ENCODE measurements at places on chromosomes 1 and 21.

DNA sequence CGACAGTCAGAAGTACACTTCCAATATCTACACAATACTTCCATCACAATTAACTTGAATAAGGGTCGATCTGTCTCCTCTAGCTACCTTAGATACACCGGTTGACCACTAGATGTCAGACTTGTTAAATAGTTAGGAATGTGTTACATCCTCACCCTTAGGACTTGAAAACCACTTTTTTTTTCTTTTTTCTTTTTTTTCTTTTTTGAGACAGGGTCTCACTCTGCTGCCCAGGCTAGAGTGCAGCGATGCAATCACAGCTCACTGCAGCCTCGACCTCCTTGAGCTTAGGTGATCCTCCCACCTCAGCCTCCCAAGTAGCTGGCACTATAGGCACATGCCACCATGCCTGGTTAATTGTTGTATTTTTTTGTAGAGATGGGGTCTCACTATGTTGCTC is 120.4 kb upstream of the GREM2 start:
- H3K27me3 ChIP-seq = no peaks in the 10 kb centered on the region
- H3K4me3 ChIP-seq = no peak overlapping the region
- H3K36me3 ChIP-seq = no peaks in the 10 kb centered on the region
- no peak for DNase-seq
- H3K27ac ChIP-seq = no peak overlapping the region
- H3K4me1 ChIP-seq = no peaks in the 10 kb centered on the region

DNA sequence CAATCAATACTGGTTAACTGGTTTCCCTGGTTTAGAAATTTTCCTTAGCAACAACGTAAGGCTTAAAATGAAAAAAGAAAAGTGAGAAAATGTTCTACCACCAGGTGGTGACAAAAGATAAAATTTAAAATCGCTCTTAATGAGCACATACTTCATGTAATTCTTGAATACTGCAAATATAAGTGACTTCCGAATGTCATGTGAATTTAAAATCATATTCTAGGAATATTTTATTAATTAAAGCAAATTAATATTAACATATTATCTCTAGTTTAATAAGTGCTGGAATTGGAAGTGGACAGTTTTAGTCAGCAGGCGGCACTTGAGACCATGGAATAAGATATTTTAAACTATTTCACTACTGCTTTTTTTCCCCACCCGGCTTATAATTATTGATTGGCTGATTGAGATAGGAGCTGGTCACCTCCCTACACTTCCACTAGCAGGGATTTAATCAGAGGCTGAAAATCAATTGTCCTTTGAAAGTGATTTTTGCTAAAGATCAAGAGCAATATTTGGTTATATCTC is 5.0 kb upstream of the ADAMTS1 start:
- no peak for DNase-seq
- H3K36me3 ChIP-seq = no peaks in the 10 kb centered on the region
- no peaks in the 10 kb centered on the region for H3K27me3 ChIP-seq
- no peak overlapping the region for H3K4me3 ChIP-seq
- H3K4me1 ChIP-seq = peaks cover 11% of the 10 kb centered on the region

- no peaks in the 10 kb centered on the region for H3K27me3 ChIP-seq
- no peak overlapping the region for H3K27ac ChIP-seq
Measured at GRCh38 chr21:26061437-26061836, 109.1 kb downstream of the APP start.

- no peak overlapping the region for H3K27ac ChIP-seq
- H3K36me3 ChIP-seq = peaks cover 15% of the 10 kb centered on the region
- no peak overlapping the region for H3K4me3 ChIP-seq
- no peaks in the 10 kb centered on the region for H3K4me1 ChIP-seq
- DNase-seq = no peak
Measured at GRCh38 chr1:63407002-63407401, 39.6 kb downstream of the ALG6 start.

GRCh38 chr1:7768583-7768982 is 2.5 kb upstream of the VAMP3 start:
- peaks cover 3% of the 10 kb centered on the region for H3K36me3 ChIP-seq
- DNase-seq = no peak

DNA sequence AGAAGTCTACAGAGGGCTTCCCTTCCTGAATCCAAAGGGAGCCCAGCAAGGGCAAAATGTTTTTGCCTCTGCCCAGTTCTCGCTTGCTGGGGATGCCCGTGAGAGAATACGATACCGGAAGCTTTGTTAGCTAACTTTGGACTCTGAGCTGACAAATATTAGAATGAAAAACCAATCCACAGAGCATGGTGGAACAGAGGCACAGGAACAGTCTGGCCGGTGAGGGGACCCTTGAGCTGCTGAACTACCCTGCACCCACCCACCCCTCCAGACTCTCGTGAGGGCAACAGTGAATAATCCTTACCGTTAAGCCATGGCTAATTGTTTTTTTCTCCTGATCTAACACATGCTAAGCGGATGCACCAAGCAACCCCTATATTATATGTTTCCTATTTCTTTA is 76.3 kb upstream of the AKT3 start:
- DNase-seq = no peak
- H3K27ac ChIP-seq = no peak overlapping the region
- H3K27me3 ChIP-seq = no peaks in the 10 kb centered on the region
- H3K4me1 ChIP-seq = no peaks in the 10 kb centered on the region
- peak overlapping the region; percentile 9 for H3K4me3 ChIP-seq

- H3K27ac ChIP-seq = no peak overlapping the region
- no peaks in the 10 kb centered on the region for H3K36me3 ChIP-seq
- DNase-seq = no peak
- no peaks in the 10 kb centered on the region for H3K4me1 ChIP-seq
Measured at GRCh38 chr1:187985897-187986654, 1157.3 kb downstream of the PLA2G4A start.

DNA sequence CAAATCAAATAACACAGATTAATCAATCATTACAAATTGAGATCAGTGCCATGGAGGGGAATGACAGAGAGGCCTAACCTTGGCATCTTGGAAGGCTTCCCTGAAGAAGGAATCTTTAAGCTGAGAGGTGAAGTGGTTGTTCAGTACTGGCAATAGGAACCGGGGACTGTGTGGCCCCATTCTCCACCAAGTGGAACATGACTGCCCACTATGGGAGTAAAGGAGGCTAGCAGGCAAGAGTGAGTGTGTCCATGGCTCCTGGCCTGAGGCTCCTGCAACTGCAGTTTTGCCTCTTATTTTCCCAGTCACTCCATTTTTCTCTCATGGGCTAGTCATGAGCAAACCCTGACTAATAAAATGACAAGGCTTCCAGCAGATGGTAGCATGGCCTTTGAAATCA is 112.2 kb upstream of the GJB5 start:
- H3K27ac ChIP-seq = no peak overlapping the region
- DNase-seq = no peak
- H3K4me1 ChIP-seq = no peaks in the 10 kb centered on the region
- peaks cover 8% of the 10 kb centered on the region for H3K27me3 ChIP-seq
- no peaks in the 10 kb centered on the region for H3K36me3 ChIP-seq

DNA sequence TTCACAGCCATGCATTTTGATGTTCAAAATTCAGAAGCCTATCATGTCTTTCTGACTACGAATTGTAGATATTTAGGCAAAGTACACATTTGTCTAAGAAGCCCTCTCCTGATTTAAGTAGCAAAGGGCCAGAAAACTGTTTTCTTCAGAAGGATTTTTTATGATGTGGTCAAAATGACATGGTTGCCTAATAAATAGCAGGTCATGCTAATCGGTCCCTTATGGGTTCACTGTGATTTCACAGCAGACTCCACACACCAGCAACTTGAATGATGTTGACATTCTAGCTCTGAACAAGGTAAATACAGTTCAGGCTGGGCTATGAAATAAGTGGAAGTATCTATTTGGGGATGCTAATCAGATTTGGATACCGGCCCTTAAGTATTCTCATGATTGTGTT is 178.7 kb upstream of the DPYD start:
- no peaks in the 10 kb centered on the region for H3K27me3 ChIP-seq
- H3K36me3 ChIP-seq = no peaks in the 10 kb centered on the region
- peaks cover 8% of the 10 kb centered on the region for H3K4me1 ChIP-seq
- no peak for DNase-seq

GRCh38 chr1:168498956-168499687 is 44.7 kb downstream of the XCL2 start:
- H3K4me3 ChIP-seq = no peak overlapping the region
- no peak overlapping the region for H3K27ac ChIP-seq
- H3K27me3 ChIP-seq = no peaks in the 10 kb centered on the region
- H3K4me1 ChIP-seq = no peaks in the 10 kb centered on the region

DNA sequence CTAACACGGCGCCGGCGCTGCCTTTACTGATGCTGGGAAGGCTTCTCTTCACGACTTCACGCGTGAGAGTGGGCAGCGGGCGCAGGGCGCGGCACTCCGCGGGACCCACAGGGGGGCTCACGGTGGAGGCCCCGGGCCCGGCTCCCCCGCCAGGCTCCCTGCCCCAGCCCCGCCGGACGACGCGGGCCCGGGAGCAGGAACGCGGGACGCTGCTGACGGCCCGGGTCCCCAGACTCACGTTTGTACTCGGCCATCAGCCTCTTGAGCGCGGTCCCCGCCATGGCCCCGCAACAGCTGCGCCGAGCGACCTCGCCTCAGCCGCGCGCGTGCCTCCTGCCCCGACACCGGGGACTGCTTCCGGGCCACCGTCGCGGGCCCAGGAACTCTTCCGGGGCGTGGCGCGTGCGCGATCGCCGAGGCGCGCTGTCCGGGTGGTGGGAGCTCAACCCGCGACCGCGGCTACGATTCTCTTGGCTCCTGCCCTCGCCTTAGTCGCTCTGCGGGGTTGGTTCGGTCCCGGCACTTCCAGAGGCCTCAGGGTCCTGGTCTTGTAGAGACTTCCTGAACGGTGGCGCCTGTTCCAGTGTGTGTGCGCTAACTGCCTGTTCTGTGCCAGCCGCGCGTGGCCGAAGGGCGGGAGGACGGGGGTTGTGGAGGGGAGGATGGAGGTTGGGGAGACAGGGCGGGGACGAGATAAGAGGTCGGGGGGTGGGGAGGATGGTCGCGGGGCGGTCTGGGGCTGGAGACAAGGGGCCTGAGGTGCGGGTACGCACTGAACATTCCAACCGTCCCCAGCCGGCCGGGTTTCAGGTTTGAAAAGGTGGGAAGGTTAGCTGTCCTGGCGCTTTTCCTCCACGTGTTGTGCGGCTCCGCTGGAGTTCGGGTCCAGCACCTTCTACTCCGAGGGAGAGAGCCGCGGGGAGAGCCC is at the start of gene UBE2G2:
Gene UBE2G2 (minus strand): TSS at position 353 of the 928 bp plus-strand sequence. CDS start 72 bp downstream, at position 281.
- peak within 1 kb of the TSS; percentile 81 for H3K4me3 ChIP-seq
- H3K36me3 ChIP-seq = peaks cover 40% of the 10 kb centered on the region
- DNase-seq = peak; percentile 87

- H3K27ac ChIP-seq = peak overlapping the region; percentile 90
- H3K36me3 ChIP-seq = no peaks in the 10 kb centered on the region
- peaks cover 2% of the 10 kb centered on the region for H3K27me3 ChIP-seq
- peak overlapping the region; percentile 49 for H3K4me3 ChIP-seq
- peak; percentile 62 for DNase-seq
- peaks cover 14% of the 10 kb centered on the region for H3K4me1 ChIP-seq
Measured at GRCh38 chr1:179586107-179586823, 5.4 kb upstream of the TDRD5 start.

- H3K4me1 ChIP-seq = peaks cover 15% of the 10 kb centered on the region
- no peaks in the 10 kb centered on the region for H3K36me3 ChIP-seq
- H3K27ac ChIP-seq = no peak overlapping the region
Measured at GRCh38 chr1:38818175-38818976, 41.2 kb downstream of the RRAGC start.

- H3K27ac ChIP-seq = no peak overlapping the region
- no peak for DNase-seq
- H3K4me3 ChIP-seq = no peak overlapping the region
- H3K4me1 ChIP-seq = no peaks in the 10 kb centered on the region
Measured at GRCh38 chr1:196669693-196670092, 17.9 kb downstream of the CFH start.

DNA sequence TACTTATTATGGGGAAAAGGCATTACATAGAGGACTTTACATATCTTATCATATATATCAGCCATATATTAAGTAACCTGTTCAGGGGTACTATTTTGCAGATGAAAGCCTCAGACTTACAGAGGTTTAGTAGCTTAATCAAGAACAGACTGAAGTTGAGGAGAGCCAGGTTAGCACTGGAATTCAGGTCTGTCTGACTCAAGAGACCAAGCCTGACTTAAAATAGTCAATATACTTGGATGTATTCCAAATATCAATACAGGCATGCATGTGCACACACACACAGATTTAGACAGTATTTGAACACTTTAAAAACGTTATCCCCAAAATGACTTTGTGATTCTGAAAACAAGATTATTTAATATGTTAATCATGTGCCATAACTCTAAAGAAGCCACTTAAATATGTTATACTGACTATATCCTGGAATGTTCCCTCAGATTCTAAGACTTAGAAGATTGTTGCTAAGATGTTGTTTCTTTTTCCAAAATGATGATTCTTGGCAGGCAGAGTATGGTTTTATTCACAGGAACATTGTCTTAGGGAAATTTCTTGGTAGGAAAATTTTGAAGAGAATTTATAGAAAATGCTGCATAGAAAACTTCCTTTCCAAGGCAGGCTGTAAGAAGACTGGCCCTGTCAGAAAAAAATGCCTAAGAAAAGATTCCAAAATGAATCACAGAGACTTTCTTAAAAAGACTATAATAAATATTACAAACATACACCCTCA is 61.6 kb downstream of the ADAMTS1 start:
- no peak for DNase-seq
- no peak overlapping the region for H3K4me3 ChIP-seq
- no peaks in the 10 kb centered on the region for H3K4me1 ChIP-seq
- peak overlapping the region; percentile 50 for H3K27ac ChIP-seq

DNA sequence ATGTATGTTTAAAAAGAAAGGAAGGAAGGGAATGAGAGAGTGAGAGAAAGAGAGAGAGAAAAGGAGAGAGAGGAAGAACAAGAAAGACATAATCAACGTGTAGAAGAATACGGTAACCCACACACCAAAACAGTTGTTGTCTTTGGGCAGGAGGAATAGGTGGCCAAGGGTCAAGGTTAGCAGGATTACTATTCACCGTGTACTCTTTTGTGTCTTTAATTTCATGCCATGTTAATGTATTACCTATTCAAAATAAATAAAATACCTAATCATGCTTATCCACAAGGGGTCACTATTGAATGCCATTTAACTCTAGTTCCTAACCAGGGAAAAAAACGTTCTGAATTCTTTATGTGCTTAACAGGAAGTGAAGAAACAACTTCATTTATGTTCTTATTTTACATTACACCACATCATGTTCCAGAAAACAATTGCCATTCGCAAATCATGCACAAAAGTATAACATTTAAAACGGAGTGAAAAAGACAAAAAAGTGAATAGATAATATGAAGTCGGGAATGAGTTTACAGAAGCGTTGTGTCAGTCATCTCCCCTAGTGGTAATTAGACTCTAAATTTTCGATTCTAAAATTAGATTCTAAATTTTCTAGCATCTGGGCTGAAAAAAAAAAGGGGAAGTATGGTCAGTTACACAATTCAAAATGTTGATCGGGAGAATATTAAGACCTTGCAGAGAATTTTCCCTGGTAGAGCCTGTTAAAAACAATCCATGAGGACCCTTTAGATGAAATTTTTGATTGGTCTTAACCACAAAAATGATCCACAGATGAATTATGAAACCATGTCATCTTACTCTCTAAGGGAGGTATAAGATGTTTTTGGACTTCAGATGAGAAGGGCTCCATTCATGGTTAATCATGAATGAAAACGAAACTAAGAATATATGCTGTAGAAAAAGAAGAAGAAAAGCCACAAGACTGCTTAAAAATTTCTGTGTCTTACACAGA is 700 bp upstream of the KMO start:
- peak overlapping the region; percentile 18 for H3K27ac ChIP-seq
- no peak for DNase-seq
- H3K36me3 ChIP-seq = no peaks in the 10 kb centered on the region

- no peak overlapping the region for H3K27ac ChIP-seq
- H3K36me3 ChIP-seq = no peaks in the 10 kb centered on the region
- no peaks in the 10 kb centered on the region for H3K27me3 ChIP-seq
- no peaks in the 10 kb centered on the region for H3K4me1 ChIP-seq
- H3K4me3 ChIP-seq = no peak overlapping the region
- DNase-seq = no peak
Measured at GRCh38 chr1:71273334-71273733, 192.5 kb upstream of the ZRANB2 start.
